ENCODE measurements at places on chromosomes 5 and 9.

GRCh38 chr9:100229136-100229535, 123.6 kb downstream of the TEX10 start:
- DNase-seq = no peak

GRCh38 chr5:155872629-155873220, 454.2 kb upstream of the SGCD start:
- DNase-seq = no peak

DNA sequence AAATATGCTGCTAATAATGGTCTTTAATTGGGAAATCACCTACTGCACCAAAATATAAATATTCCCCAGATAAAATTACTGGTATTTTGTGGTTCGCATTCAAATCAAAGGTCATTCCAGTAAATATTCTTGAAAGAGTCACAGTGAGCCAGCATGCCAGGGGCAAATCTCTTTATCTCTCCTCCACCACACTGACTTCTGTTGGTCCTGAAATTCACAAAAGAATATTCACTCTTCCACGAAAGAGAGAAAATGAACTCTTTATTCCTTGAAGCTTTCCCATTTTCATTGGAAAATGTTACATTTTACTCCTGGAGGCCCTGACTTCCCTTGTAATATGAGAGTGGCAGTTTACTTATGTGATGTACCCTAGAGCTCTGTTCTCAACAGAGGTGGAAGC, 39.7 kb downstream of the ZNF366 start:
- no peak for DNase-seq

- DNase-seq = no peak
These were observed 37.4 kb downstream of the CPEB4 start for GRCh38 chr5:173925449-173926071.

GRCh38 chr9:131111186-131111853, 14.1 kb upstream of the NUP214 start:
- no peak for DNase-seq

DNA sequence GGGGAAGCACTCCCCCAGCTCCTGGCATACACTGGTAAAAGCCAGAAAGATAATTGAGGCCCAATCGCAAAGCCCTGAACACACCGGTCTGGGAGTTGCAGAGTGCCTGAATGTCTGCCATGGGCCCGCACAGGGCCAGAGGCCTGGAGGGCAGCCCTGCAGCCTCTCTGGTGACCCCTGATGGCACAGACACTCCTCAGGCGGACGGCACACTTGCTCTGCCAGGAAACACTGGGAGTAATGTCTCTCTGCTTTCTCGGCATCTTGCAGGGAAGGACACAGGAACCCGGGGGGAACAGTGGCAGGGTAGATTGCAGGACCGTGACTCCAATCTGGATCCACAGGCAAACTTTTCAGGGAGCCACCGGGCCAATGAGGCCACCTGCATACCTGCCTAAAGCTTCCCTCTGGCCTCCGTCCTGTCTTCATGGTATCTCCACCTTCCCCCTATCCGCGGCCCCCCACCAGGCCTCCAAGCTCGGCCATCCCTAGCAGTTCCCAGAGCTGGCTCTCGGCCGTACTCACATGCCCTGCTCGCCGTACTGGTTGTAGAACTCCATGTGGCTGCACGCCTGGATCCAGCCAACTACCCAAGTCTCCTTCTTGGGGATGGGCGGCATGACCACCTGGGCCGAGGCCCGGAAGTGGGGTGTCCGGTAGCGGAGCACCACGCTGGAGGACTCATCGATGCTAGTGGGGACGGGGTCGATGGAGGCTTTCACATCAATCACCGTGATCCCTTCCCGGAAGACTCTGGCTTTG, 797 bp downstream of the FAM78A start:
- no peak for DNase-seq

DNA sequence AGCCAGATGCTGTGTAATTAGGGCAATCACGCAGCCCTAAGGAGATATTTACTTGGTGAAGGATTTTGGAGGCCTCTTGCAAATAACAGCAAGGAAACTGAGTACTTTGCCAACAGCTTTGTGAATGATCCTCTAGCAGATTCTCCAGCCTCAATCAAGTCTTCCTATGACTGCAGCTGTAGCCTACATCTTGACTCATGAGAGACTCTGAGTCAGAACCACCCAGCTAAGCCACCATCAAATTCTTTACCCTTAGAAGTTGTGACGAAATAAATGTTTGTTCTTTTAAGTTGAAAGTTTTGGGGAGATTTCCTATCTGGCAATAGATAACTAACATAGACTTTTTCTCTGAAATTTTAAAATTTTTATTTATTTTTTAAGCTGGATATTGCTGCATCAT, 237.6 kb upstream of the CCNH start:
- no peak for DNase-seq

DNA sequence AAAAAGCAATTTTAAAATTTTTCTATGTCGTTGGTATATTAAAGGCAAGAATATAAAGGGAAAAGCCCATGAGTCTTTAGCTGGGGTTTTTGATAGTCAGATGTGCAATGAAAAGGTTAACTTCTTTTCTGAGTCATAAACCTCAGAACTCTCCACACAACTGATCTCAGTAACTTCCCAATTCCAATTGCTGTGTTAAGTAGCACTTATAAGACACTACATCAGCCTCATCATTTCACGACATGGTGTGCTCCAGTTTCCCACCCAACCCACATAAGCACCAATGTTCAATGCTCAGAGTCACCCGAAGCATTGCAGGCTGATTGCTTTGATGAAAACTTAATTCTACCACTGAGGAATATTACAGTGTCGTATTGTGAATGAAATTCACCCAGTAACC, 155.8 kb downstream of the TSSK1B start:
- DNase-seq = no peak

DNA sequence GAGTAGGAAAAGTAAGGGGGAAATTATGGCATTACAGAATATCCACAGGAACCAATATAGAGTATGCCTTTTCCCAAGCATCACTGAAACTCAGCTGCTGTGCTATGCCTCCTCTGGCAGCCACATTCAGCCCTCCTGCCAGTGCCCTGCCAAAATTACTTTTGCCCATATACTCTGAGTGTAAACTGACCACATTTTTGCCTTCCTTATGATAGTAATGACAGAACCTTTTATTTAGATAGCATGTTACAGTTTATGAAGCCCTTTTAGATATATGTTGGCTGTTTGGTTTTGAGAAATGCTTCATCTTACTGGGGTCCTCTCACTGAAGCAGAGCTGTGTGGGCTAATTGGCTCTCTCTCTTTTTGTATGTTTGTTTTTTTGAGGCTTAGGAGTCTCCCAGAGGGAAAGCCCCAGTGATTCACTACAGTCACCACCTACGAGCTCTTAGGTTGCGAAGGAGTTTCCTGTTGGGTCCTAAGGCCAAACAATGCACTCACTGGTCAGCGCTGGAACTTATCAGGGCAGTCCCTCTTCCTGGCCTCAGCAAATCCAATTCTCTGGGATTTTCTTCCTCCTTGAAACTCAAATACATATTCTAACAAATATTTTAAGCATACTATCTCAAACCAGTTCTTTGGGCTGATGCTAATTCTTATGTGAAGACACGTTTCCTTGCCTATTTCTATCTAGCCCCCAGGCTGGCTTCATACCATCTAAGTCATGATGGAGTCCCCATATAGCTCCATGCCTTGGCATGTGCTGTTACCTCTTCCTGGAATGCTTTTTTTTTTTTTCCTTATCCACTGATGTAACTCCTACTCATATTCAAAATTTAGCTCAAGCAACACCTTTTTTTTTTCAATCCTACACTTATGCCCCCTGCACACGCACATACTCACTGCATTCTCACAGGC, 3.7 kb downstream of the PHF24 start:
- DNase-seq = no peak

GRCh38 chr5:79602889-79603288, 9.4 kb upstream of the TENT2 start:
- no peak for DNase-seq

DNA sequence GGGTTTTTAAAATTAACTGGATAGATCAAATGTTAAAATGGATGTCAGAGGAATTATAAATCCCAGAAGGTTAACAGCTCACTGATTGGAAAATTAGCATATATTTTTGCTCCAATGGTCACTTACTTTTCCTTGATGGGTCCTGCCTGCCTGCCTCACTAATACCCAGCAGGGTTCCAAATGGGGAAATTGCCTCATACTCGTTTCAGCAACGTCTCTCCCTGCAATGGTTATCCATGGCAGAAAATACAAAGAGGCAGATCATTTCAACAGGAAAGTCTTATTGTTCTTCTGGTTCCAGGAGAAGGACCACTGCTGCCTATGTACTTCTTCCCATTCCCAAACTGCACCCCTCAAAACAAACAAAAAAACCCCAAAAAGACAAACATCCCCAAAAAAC, 71.3 kb downstream of the ERP44 start:
- DNase-seq = no peak

- DNase-seq = no peak
These were observed 200.9 kb downstream of the AUH start for GRCh38 chr9:91160599-91161464.

GRCh38 chr5:168513861-168514428, 15.2 kb upstream of the FBLL1 start:
- no peak for DNase-seq

DNA sequence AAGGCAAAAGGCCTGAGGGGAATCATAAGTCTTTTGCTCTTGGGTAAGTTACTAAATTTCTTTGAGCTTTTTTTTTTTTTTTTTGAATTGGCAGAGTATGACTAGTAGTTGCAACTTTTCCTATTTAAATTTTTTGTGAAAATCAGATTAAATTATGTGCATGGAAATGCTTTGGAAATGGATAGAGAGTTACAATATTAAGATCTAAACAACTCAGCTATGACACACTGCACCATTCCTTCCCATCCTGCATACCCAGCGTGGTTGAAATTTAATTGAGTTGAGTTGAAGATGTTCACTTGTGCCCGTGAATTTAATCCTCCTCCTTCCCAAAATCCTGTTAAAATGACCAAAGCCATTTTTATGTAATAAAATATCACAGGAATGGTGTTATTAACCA, 296.4 kb downstream of the ACTL7B start:
- no peak for DNase-seq

Measured in activated CD8-positive, alpha-beta memory T cell treated with anti-CD3 and anti-CD28 coated beads for 48 hours (primary cell).